ENCODE measurements at places on chromosomes 6 and 20.

GRCh38 chr20:37421988-37422387 is 76.0 kb downstream of the SRC start:
- DNase-seq = no peak

GRCh38 chr6:113969888-113970804 is 802 bp downstream of the HDAC2 start:
- peak; percentile 25 for DNase-seq

GRCh38 chr6:142276256-142276655 is 25.6 kb upstream of the ADGRG6 start:
- no peak for DNase-seq

GRCh38 chr6:152329638-152330448 is 307.3 kb downstream of the SYNE1 start:
- DNase-seq = no peak

DNA sequence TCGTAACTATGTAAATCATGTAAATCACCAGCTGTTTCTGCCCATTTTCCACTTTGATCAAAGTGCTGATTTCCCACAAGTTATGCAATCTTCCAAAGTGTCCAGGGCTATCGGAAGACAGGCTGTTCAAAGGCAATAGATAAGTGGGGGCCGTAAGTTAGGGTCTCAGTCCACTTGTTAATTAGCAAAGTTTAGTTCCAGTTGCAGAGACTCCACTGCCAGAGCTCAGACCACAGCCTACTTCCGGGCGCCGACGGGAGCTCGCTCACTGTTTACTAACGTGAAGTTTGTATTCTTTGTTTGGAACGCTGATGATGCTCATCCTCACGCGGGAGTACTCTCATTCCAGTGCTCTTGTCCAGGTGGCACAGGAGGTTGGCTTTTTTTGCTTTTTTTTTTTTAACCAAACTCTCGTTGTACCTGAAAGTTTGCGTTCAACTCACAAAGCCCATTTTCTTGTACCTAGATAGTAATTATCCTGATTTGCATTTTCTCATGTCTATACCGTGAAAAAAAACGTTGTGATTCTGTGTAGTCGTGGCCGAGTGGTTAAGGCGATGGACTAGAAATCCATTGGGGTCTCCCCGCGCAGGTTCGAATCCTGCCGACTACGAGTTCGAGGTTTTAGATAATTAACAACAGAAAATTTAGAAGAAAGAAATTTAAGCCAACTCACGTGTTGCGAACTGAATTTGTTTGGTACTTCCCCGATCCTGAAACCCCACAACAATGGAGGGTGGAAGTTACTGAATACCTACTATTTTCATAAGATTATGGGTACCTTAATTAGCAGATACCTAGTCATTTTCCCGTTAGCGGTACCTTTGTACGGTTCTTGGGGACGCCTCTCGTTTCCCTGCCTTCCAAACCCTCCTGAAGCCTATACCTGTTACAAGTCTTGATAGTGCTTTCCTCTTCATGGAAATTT is 29.9 kb upstream of the ZNF184 start:
- DNase-seq = no peak

GRCh38 chr20:4925842-4926530 is 75.3 kb downstream of the SLC23A2 start:
- no peak for DNase-seq

- DNase-seq = no peak
Observed at GRCh38 chr6:167422934-167423333, 98.0 kb downstream of the TTLL2 start.

DNA sequence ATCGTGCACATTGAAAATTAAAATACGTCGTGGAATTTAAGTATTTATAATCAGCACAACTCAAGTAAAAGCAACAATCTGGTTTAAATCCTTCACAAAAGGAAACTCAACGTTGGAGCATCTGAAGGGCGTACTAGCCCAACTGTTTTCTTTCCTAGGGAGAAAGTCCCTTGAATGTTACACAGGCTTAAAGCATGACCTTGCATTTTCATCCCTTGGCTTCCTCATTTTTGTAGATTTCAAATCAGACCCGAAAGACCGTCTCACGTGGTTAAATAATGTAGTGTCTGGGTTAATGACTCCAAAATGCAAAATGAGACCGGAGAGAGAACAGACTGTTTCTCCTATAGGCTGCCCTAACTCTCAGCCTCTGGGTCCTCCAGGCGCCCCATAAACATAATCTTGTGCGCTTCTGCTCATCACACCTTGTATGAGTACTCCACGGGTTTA is 249.2 kb upstream of the RREB1 start:
- no peak for DNase-seq

DNA sequence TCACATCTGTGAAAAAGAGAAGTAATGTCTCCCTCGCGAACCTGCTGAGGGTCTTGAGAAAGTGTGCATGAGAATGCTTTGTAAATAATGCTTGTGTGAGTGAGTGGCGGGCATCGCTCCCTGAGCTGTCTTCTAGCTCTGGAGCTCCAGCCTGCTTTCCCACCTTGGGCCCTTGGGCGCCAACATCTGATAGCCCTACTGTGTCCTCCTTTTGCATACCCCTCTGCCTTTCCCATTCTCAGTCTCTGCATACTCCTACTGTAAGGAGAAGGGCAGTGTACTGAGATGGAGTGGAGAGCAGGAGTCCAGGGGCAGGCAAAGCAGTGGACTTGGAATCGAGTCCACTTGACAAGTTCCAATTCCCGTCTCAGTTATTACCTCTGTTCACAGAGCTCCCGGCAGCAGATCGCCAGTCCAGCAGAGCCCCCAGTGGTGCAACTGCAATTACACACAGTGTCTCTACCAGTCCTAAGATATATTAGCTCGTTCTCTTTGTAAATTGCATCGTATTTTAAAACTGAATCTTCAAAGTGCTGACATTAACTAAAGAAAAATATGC is 847 bp upstream of the NCR2 start:
- DNase-seq = no peak

DNA sequence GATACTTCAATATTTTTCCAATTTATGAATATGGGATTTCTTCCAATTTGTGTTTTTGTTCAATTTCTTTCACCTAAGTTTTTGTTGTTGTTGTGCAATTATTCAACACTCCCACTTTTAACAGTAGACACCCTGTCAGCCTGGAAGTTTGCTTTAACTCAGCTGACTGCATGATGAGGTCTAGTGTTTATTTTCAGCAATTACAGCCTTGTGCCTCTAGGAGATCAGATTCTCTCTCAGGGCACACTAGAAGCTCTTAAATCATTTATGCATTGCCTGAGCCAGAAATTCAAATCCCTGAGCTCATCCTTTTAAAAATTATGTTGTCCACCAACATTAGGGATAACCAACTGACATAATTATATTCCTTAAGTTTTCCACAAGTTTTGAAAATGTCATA is 85.7 kb downstream of the MRAP2 start:
- DNase-seq = no peak

DNA sequence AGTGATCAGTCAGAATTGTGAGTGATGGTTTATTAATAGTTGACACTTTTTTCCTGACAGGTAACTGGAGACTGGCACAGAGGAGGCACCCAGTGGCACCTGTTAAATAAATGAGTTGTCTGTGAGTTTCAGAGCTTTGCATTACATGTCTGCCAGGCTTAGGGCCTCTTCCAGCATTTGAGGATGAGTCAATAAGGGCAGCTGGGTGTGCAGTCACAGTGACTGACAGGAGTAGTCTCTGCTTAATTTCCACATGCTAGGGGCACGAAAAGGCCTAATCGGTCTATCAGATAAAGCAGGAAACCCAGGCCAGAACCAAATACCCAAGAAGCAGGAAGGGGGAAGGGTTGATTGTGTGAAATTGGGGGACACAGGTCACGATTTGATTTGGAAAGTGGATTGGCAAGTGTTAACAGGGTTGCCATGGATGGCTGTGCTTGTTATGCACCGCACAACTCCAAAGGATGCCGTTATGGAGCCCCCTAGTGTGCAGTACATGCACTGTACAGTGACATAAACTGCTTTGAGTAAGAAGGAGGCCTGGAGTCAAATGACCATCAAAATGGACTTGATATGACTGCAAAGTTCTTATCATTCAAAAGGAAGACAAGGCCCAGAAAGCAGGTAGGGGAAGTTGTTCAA is 111.9 kb upstream of the GGTLC1 start:
- peak; percentile 29 for DNase-seq

DNA sequence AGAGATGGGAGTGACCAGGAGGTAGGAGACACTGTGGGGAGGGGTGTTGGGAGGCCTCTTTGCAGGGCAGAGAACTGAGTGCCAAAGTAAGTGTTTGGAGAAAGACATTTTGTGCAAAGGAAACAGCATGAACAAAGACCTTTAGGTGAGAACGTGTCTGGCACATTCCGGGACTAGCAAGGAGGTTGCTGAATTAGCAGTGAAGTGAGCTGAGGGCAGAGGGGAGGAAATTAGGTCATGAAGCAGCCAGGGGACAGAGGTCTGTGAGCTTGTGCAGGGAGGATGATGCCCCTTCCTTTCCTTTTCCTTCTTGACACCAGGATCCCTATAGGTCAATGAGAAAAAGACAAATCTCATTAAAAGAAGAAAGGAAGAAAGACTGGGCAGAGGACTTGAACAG is 21.4 kb upstream of the AHCY start:
- DNase-seq = no peak

DNA sequence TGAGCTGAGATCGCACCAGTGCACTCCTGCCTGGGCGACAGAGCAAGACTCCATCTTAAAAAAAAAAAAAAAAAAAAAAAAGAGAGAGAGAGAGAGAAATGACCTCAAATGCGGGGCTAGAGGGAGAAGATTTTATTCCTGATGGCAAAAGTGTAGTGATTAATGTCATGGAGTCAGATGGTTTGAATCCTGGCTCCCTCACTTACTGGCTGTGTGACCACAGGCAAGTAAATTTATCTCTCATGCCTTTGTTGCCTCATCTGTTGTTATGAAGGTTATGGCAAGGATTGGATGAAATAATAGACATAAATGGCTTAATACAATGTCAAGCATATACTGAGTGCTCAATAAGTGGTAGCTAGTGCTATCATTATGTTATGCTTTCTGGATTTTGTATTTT is 29.3 kb downstream of the RIN2 start:
- no peak for DNase-seq

- no peak for DNase-seq
Observed at GRCh38 chr20:4726710-4727397, 5.1 kb downstream of the PRND start.

GRCh38 chr6:27867051-27867944 is 44.9 kb downstream of the OR2B2 start:
- no peak for DNase-seq

GRCh38 chr20:58963060-58963584 is 17.9 kb upstream of the NELFCD start:
- DNase-seq = no peak

DNA sequence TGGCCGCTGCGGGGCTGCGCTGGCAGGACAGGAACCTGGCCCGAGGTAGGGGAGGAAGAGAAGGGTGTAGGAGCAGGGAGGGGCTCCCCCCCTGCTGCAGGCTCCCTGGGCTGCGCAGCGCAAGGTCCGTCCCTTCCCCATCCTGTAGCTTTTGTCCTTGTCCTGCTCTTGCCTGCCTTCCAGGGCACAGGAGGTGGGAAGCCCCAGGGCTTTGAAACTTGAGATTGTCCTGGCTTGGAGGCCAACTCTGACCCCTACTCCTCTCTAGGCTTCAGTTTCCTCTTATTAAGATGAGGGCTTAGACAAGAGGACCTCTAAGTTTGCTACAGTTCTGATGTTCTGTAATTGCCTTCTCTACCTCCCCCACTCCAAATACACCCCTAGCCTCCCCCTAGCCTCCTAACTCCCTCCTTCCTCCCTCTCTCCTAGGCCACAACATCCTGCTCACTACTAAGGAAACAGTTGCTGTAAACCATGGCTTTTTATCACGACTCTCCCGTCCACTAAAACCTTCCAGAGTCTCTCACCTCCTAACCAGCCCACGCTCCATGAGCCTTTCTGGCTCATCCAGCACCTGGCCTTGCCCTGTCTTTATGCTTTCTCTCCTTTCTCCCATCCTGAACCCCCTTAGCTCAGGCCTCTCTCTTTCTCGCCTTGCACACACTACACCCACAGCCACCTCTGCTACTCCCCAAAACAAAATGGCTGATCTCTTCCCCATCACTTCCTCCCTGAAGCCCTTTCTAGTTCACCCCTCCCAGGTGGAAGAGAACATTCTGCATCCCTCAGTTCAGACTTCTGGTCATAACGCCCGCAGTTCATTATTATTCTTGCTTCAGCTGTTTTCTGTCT is 10.2 kb downstream of the UNC5CL start:
- no peak for DNase-seq

DNA sequence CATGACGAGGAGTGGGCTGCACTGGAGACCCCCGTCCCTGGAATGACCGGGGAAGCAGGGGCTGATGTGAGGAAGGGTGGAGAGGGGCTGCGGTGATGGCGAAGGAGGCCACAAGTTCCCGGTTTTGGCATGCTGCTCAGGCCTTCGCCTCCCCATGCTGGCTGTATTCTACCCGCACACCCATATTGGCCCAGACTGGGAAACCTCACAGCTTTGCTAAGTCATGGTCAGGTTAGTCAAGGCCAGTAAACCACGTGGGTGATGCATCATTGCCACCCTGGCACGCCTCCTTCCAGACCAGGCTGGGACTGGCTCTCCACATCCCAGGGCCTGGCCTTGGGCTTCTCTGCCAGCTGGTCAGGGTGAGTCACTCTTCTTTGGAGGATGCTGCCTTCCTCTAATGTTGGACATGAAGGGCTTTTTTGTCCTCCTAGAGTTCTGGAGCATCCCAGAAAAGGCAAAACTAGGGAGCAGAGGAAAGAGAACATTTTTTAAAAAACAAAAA is 53.8 kb downstream of the PCNA start:
- no peak for DNase-seq

- DNase-seq = no peak
Observed at GRCh38 chr6:143123081-143123480, 62.4 kb downstream of the AIG1 start.

DNA sequence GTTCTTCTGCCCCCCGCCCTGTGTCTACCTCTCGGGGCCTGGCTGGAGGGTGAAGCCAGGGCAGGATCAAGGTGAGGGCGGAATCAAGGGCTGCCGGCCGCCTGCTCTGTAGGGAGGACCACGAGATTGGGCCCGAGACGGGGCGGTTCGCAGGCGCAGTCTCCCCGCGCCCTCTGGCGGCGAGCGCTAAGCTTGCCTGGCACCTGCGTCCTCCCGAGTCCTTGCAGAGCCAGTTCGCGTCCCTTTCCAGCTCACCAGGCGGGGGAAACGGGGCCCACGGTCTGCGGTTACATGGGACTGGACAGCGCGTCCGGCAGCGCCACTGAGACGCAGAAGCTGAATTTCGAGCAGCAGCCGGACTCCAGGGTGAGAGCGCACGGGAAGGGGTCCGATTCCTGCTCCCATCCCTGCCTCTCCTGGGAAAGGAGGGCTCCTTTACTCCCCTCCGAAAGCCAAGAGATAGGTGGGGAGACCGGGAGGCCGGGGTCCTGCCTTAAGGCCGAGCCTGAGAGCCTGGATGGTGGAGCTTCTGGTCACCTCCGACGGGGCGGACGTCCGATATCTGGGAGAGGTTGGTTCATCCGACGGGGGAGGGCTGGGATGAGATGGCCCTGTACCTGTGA is 3.6 kb upstream of the MATN4 start:
- peak; percentile 46 for DNase-seq

- DNase-seq = no peak
Observed at GRCh38 chr6:157668713-157669112, 154.3 kb upstream of the SNX9 start.

- DNase-seq = no peak
Observed at GRCh38 chr6:7617801-7618764, 28.1 kb downstream of the SNRNP48 start.

GRCh38 chr20:59603781-59604541 is at the start of gene PHACTR3:
TSS of gene PHACTR3 (plus strand) at chr20:59604540. CDS start at chr20:59605015, 475 bp downstream.
- no peak for DNase-seq

Measured in activated CD8-positive, alpha-beta memory T cell treated with anti-CD3 and anti-CD28 coated beads for 1 hour (primary cell).